ENCODE measurements at places on chromosomes 5 and 9. TPM values are rescaled to one million over a fixed set of nuclear protein-coding genes. Genes with fewer than 3 reads are reported as not detected.
A peak's percentile ranks its signal among the peaks of the same experiment; 100 is the strongest.

DNA sequence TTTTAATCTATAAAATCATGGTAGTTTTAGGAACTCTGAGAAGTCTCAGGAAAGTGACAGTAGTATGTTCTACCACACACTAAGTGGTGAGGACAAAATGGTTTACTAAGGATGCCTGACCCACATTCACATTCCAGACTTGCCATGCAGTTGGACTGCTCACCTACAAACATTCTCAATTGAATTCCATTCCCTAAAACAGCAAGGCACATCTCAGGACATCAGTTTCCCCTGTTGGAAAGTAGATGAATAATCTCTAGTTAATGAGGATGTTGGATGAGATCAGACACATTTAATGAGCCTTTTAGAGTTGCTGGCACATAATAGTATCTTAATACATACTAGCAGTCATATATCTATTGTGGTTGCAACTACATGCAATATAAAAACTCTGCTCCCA lies 76.6 kb downstream of the ZNF618 start:
- H3K4me1 ChIP-seq = no peaks in the 10 kb centered on the region
- DNase-seq = no peak
- H3K27me3 ChIP-seq = no peaks in the 10 kb centered on the region
- no peak overlapping the region for H3K4me3 ChIP-seq

- no peaks in the 10 kb centered on the region for H3K4me1 ChIP-seq
- no peaks in the 10 kb centered on the region for H3K27me3 ChIP-seq
- no peak overlapping the region for H3K27ac ChIP-seq
- DNase-seq = no peak
- H3K4me3 ChIP-seq = no peak overlapping the region
- no peaks in the 10 kb centered on the region for H3K36me3 ChIP-seq
Measured at GRCh38 chr9:133210609-133211008, 1.6 kb upstream of the OBP2B start.

- no peak overlapping the region for H3K27ac ChIP-seq
- H3K36me3 ChIP-seq = peaks cover 8% of the 10 kb centered on the region
- DNase-seq = no peak
- no peaks in the 10 kb centered on the region for H3K27me3 ChIP-seq
Measured at GRCh38 chr9:113223963-113224362, 2.6 kb downstream of the SLC31A1 start.

DNA sequence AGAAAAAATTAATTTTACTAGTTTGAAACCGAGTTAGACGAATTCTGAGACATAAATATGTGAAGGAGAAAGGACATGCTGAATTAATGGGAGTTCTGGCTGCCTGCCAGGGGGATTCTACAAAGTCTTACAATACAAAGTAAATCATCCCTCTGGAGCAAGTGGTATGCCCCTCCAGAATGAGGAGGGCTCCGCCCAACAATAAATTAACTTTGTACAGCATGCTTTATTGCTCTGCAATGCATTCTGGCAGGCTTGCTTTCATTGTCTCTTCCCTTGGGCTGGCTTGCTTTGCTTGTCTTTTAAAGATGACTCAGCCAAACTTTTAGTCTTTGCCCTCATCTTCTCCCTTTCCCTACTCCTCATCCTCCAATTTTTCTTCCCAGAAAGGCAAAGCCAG lies 11.7 kb upstream of the PCDHB1 start:
- H3K4me3 ChIP-seq = no peak overlapping the region
- no peak overlapping the region for H3K27ac ChIP-seq
- no peaks in the 10 kb centered on the region for H3K36me3 ChIP-seq

DNA sequence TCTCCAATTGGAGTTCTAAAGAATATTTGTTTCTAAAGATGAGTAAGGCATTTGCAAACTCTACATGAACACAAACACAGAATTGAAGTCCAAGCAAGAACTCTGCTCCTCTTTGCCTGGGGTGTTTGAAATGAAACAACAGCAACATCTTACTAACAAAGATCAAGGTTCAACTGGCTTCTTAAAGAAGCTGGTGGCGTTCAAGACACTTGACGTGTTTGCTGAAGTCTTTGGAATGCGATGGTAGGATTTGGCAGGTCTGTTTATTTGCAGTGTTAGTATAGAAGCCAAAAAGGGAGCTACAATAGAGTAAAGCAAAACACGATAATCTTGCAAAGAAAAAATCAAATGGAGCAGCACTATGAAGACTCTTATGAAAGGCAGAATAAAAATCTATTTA lies 94.9 kb downstream of the BASP1 start:
- H3K4me3 ChIP-seq = no peak overlapping the region
- H3K27ac ChIP-seq = no peak overlapping the region
- H3K27me3 ChIP-seq = no peaks in the 10 kb centered on the region
- H3K36me3 ChIP-seq = no peaks in the 10 kb centered on the region

DNA sequence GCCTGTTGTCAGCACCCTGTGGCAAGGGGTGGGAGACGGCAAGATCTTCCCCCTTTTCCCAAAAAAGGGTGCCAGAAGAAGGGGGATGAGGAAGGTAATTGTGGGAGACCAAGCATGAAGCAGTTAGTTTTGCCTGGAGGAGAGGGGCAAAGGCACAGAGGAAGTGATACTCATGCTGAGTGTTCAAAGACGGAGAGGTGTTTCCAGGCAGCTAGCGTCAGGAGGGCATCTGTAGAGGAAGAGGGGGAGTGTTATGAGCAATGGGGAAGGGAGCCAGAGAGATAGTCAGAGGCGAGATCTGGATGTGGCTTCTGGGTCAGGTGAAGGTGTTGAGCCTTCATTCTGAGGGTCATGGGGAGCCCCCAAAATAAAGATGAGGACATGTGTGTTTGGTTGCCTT lies 26.9 kb upstream of the ADAM19 start:
- H3K27ac ChIP-seq = no peak overlapping the region
- no peaks in the 10 kb centered on the region for H3K36me3 ChIP-seq
- H3K4me1 ChIP-seq = peaks cover 40% of the 10 kb centered on the region
- no peak overlapping the region for H3K4me3 ChIP-seq
- DNase-seq = no peak

- H3K27me3 ChIP-seq = no peaks in the 10 kb centered on the region
- DNase-seq = no peak
- no peaks in the 10 kb centered on the region for H3K36me3 ChIP-seq
- H3K4me3 ChIP-seq = no peak overlapping the region
- H3K27ac ChIP-seq = peak overlapping the region; percentile 40
Measured at GRCh38 chr9:89732295-89732938, 127.6 kb downstream of the GADD45G start.

DNA sequence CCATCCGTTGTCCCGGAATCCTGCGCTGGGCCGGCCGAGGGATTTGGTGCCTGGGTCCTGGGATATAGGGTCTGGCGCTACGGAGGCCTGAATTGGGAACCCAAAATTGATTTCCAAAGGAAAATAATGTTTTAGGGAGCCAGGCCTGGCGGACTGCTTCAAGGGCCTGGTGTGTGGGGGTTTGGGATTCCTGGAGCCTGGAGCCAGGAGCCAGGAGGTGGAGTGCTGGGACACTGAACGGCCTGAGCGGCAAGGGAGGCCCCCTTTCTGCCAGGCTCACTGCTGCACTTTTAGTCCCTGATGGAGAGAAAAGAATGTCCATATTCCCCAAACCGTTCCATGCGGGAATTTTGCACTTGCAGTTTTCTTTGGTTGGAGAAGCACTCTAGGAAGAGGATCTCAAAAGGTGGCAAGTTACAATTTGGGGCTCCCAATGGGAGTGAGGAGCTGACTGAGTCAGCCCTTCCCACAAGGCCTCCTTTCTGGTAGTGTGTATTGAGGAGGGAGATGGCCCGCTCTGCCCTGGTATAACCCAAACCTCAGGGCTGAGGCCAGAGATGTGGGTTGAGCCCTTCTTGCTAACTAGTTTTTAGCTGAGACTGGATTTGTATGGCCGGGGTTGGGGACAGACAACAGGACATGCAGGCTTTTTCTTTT lies 2.2 kb downstream of the LMX1B start:
- no peak for DNase-seq
- H3K27ac ChIP-seq = peak overlapping the region; percentile 1
- no peaks in the 10 kb centered on the region for H3K36me3 ChIP-seq
- H3K4me3 ChIP-seq = peak overlapping the region; percentile 32
- H3K27me3 ChIP-seq = peaks cover 93% of the 10 kb centered on the region
- H3K4me1 ChIP-seq = peaks cover 40% of the 10 kb centered on the region

GRCh38 chr9:99637641-99638040 lies 184.0 kb upstream of the NR4A3 start:
- H3K27ac ChIP-seq = no peak overlapping the region
- no peaks in the 10 kb centered on the region for H3K27me3 ChIP-seq
- no peak for DNase-seq
- H3K4me3 ChIP-seq = no peak overlapping the region
- no peaks in the 10 kb centered on the region for H3K36me3 ChIP-seq

DNA sequence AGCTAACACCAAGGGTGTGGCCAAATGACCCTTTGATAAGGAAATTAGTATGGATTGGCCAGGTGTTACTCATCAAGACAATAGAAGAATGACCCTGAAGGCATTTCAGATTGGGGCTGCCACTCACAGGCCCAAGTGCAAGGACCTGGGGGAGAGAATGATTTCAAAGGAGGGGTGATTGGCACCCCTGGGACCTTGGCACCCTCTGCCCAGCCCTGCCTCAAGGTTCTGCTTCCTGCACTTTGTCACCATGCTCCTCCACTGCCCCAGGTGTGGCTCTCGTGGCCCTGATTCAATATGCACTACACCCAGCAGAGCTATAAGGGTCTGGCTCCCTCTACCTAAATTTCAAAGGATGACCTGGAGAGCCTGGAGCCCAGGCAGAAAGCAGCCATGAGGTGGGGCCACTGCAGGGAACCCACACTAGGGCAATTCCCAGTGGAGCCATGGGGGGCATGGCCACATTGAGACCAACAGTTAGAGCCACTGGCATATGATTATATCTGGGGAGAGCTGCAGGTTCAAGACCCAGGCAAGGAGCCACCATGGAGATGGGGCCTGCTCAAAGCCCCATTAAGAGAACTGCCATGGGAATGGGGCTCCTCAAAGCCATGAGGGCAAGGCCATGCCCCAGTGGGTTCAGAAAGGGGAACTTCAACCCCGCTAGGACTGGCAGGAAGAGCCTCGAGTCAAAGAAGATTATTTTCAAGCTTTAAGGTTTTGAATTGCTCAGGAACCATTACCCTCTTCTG lies 93.0 kb downstream of the CEMIP2 start:
- H3K4me3 ChIP-seq = no peak overlapping the region
- no peak for DNase-seq
- H3K27me3 ChIP-seq = no peaks in the 10 kb centered on the region
- H3K4me1 ChIP-seq = peaks cover 4% of the 10 kb centered on the region
- no peak overlapping the region for H3K27ac ChIP-seq
- no peaks in the 10 kb centered on the region for H3K36me3 ChIP-seq

- H3K27me3 ChIP-seq = no peaks in the 10 kb centered on the region
- H3K36me3 ChIP-seq = no peaks in the 10 kb centered on the region
- H3K4me3 ChIP-seq = no peak overlapping the region
Measured at GRCh38 chr9:76643399-76644117, 120.7 kb upstream of the PCA3 start.

GRCh38 chr9:120477534-120478001 lies 102.4 kb downstream of the CDK5RAP2 start:
- no peak overlapping the region for H3K27ac ChIP-seq
- peaks cover 37% of the 10 kb centered on the region for H3K36me3 ChIP-seq
- H3K4me3 ChIP-seq = no peak overlapping the region

- peak overlapping the region; percentile 62 for H3K4me3 ChIP-seq
- H3K27me3 ChIP-seq = peaks cover 90% of the 10 kb centered on the region
- H3K27ac ChIP-seq = no peak overlapping the region
- no peaks in the 10 kb centered on the region for H3K36me3 ChIP-seq
- DNase-seq = no peak
- H3K4me1 ChIP-seq = peaks cover 29% of the 10 kb centered on the region
Measured at GRCh38 chr5:123090661-123091297, 1.7 kb downstream of the PRDM6 start.

DNA sequence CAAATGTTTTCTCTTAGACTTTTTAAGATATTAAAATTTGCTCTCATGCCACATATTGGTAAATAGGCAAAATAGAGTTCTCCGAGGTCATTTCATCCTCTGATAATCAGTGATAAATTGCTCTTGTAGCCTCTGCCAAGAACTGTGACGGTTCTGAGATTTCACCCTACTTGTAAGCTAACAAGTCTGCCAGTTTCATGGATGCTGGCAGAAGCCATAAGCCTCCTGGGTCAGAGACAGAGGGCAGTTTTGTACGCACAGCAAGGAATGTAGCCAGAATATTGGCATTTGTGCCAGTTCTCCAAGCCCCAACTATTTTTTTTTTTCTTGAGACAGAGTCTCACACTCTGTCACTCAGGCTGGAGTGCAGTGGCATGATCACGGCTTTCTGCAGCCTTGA lies 945.0 kb upstream of the WWC1 start:
- H3K36me3 ChIP-seq = no peaks in the 10 kb centered on the region
- H3K27me3 ChIP-seq = no peaks in the 10 kb centered on the region
- no peaks in the 10 kb centered on the region for H3K4me1 ChIP-seq
- DNase-seq = no peak

GPRIN1 gene
- 0.22 TPM for polyA plus RNA-seq

PCDHGA1 gene
- 1.5 TPM for polyA plus RNA-seq

LCN2 gene
- 0.62 TPM for polyA plus RNA-seq

LIFR gene
- 6.0 TPM for polyA plus RNA-seq

FBP1 gene
- 2.0 TPM for polyA plus RNA-seq

C5orf22 gene
- polyA plus RNA-seq = 13.1 TPM

ADAMTS2 gene
- 5.0 TPM for polyA plus RNA-seq

GNA14 gene
- polyA plus RNA-seq = 1.6 TPM

IFNA2 gene
- polyA plus RNA-seq = not detected
